Midbrain (tissue), 1 donor: ENCODE measurements at places on chromosomes 3 and 15.

GRCh38 chr3:127480196-127480954 is 110.2 kb downstream of the TPRA1 start:
- DNase-seq: no peak

GRCh38 chr3:108602935-108603294 is 13.4 kb downstream of the DZIP3 start:
- DNase-seq: no peak

- DNase-seq: no peak
Measured at GRCh38 chr15:48945386-48945785, 18.3 kb downstream of the SHC4 start.

- DNase-seq: no peak
Measured at GRCh38 chr3:195767792-195768191, 43.9 kb downstream of the MUC4 start.

- DNase-seq: no peak
Measured at GRCh38 chr3:187520027-187520945, 149.9 kb downstream of the SST start.

DNA sequence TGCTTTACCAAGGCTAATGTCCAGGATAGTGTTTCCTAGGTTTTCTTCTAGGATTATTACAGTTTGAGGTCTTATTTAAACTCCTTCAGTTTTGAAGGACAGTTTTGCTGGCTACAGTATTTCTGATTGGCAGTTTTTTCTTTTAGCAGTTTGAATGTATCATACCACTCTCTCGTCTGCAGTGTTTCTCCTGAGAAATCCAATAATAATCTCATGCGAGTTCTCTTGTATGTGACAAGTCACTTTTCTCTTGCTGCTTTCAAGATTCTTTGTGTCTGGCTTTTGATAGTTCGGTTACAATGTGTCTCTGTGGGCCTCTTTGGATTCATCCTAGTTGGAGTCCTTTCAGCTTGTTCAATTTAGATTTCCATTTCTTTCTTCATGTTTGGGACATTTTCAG is 53.0 kb upstream of the EHHADH start:
- no peak for DNase-seq

DNA sequence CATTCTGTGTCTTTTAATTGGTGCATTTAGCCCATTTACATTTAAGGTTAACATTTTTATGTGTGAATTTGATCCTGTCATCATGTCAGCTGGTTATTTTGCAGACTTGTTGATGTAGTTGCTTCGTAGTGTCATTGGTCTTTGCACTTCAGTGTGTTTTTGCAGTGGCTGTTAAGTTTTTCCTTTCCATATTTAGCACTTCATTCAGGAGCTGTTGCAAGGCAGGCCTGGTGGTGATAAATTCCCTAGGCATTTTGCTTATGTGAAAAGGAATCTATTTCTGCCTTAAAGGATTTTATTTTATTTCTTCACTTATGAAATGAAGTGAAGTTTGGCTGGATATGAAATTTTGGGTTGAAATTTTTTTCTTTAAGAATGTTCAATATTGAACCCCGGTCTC is 70.2 kb upstream of the CD96 start:
- no peak for DNase-seq

GRCh38 chr3:132180337-132180791 is 136.8 kb upstream of the ACP3 start:
- DNase-seq: peak; percentile 43

DNA sequence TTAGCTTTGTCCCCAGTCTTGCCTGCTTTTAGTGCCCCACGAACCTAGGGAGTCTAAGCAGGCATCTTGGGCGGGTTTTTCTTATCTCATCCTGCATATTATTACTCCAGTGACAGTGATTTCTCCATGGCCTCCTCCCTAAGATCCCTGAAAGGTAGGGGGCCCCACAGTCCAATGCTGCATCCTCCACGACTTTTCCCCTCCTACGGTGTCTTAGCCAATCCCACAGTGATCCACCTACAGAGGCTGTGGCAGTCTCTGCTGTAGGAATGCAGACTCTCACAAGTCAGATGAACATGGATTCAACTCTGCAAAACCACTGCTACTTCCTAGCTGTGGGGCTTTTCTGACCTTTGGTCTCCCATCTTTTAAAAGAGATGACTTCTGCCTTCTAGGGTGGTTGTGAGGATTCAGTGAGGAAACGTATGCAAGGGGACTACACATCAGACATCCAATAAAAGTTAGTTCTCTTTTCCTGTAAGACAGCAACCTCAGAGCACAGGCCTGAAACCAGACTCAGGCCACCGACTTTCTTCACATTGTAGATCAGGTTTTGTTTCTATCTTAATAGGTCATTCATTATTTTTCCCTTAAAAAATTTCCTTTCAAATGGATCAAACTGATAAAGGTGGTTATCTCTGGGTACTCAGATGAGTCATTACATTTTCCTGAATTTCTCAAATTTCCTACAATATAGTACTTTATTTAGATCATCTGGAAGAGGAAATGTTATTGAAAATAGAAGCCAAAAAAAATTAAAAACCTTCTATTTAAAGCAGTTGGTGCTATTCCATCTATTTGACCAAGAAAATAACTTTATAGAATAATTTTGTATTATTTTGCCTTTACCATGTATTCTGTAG is 23.2 kb downstream of the ILDR1 start:
- DNase-seq: peak; percentile 5

DNA sequence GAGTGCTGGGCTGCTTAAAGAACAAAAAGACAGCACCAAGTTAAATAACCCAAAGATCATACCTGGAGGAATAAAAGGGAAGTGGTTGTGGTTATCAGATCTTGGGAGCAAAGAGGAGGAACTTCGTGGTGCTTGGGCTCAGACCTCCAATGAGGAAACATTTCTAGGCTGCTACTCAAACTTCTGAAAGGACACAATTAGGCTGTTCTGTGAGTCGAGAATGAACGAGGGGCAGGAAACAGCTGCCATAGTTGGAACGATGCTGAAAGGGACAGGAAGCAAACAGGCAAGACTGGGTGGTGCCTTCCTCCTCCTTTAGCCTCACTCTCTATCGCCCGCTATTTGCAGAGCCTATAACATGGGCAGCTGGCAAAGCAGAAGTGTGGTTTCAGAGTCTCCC is 276.3 kb upstream of the ARRDC4 start:
- DNase-seq: no peak

GRCh38 chr3:102237838-102238237 is 197.0 kb upstream of the ZPLD1 start:
- no peak for DNase-seq

DNA sequence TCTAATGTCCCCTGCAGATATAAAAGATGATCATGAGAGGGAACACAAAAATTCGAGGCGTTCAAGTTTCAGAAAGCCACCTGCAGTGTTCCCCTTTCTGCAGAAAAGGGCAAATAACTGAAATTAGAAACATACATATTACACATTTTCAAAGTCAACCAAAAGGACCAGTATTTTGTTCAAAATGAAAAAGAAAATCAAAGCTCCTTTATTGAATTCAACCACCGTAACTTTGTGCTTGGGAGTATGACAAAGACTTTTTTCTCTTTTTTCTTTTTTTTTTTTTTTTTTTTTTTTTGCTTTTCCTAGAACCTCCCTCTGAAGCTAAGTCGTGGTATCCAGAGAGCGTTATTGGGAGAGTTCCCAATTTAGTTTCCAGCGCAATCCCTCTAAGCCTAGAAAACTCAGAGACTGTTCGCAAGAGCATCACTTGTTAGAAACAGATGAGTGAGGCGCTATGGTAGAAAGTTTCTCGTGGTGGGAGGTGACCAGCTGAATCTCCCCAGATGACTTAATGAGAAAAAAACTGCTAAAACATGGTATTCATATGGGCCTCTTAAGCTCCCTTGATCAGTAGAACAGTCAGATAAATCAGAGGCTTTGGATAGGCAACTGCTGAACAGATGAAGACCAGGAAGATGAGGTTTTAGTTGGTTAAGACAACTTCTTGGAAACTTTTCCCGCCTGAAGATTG is 77.4 kb downstream of the MB21D2 start:
- DNase-seq: no peak

DNA sequence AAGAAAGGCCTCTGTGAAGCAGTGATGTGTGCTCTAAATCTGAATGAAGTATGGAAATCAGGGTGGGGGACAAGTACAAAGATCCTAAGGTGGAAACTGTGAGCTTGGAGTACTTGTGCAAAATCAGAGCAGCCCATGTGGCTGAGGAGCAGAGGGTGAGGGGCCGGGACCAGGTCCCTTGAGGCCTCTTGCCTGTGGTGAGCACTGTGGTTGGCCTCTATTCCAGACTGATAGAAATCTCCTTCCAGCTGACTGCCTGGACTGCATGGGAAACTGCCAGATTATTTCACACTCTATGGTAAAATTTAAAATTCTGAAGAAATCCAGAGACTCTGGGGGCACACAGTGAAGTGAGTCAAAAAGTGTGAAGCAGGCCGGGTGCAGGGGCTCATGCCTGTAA is 81.4 kb downstream of the TM4SF4 start:
- no peak for DNase-seq

DNA sequence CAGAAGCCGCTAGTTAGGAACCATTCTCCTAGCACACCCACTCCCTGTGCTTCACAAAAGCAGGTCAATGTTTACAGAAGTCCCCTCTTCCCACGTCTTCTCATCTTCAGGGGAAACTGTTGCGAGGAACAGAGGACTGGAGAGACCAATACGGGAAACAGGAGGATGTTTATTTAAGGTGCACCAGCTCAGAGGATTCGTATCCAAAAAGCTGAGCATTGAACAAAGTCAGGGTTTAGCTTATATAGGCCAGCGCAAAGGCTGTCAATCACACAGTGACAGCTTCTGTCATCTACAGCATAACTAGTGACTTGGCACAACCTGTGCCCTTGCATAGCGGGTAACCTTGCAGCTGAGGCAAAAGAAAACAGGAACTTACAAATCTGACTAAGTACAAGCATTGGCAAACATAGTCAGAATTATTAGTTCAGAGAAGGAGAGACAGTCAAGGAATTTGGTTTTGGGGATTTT is 61.3 kb downstream of the ZDHHC19 start:
- no peak for DNase-seq

DNA sequence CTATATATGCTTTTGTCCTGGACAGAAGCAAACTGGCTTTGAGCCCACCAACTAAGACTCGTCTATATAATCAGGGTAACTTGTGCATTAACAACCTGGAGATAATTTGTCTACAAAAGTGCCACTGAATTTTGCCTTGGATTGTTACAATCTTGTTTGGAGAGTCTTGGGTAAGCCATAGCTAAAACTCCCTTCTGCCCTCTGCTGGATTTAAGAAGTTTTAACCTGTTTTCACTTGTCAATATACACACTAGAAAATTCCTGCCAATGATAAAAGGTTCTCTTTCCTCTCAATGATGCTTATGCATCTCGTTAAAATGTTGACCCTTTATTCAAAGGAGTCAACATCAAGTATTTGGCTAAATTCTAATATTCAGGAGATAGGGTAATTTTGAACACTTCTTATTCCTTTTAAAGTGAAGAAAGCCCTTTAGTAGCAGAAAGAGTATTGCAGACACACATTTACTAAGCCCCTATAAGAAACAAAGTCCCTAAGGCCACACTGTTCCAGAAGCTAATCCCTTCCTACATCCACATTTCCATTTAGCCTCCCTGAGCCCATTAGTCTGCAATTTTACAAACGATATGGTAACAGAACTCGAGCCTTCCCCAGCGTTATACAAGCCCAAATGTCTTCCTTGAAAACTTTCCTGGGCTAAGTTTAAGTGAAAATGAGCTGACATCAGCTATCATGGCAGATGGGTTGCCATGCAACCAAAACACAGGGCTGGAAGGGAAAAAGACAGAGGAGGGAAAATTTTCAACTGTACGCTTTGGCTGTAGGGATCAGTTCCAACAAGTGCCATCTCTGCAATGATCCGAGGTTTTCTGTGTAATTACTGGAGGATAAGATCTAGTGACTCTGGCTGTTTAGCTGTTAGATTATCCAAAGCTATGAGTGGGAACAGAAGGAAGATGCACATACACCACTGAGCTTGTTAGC is 75.9 kb upstream of the FGF12 start:
- peak; percentile 55 for DNase-seq

DNA sequence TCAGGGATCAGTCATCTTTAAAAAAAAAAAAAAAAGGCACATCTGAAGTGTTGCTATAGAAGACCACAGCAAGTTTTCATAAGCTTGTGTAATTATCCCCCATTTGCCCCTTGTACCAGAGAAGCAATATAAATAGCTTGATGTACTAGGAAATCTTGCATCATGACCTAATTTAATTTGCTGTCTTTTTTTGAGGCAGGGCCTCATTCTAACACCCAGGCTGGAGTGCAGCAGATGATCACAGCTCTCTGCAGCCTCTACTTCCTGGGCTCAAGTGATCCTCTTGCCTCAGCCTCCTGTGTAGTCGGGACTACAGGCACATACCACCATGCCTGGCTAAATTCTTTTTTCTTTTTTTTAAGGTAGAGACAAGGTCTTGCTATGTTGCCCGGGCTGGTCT is 88.7 kb downstream of the ARIH1 start:
- no peak for DNase-seq

DNA sequence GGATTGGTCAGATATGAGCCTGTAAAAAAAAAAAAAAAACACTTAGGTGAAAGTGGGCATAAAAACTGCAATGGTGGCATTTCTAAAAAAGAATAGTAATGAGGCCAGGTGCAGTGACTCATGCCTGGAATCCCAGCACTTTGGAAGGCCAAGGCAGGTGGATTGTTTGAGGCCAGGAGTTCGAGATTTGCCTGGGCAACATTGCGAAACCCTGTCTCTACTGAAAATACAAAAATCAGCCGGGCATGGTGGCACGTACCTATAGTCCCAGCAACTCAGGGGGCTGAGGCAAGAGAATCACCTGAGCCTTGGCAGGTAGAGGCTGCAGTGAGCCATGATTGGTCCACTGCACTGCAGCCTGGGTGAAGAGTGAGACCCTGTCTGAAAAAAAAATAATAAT is 38.3 kb upstream of the BHLHE40 start:
- DNase-seq: no peak

GRCh38 chr15:25184356-25185155 is 229.8 kb downstream of the SNRPN start:
- DNase-seq: no peak

- no peak for DNase-seq
Measured at GRCh38 chr15:40693904-40694687, 878 bp upstream of the RAD51 start.

GRCh38 chr3:64105816-64106215 is 82.5 kb upstream of the PSMD6 start:
- DNase-seq: no peak

- no peak for DNase-seq
Measured at GRCh38 chr3:67864587-67865183, 210.3 kb upstream of the SUCLG2 start.

GRCh38 chr3:2363854-2364253 is 265.2 kb downstream of the CNTN4 start:
- DNase-seq: no peak

- DNase-seq: no peak
Measured at GRCh38 chr3:15294929-15295328, 37.5 kb downstream of the SH3BP5 start.

DNA sequence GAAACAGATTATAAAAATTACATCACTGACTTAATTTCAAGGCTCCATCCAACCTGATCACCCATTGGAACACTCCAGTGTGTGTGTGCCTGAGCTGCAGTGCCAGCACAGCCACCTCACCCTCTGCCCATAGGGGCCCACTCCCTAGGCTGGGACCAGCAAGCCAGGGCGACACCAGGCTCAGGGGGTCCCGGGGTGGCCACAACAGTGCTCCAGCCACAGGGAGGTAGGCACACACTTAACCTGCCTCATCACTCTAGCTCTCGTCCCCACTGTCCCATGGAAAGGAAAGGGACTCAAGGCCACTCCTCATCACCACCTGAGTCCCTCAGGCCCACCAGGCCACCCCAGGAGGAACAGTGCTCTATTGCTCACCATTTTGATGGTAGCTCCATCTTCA is 24.9 kb downstream of the ZXDC start:
- DNase-seq: no peak
